ENCODE measurements at places on chromosomes 16 and 17.

GRCh38 chr16:4110065-4110464, 6.2 kb downstream of the ADCY9 start:
- no peak for DNase-seq

DNA sequence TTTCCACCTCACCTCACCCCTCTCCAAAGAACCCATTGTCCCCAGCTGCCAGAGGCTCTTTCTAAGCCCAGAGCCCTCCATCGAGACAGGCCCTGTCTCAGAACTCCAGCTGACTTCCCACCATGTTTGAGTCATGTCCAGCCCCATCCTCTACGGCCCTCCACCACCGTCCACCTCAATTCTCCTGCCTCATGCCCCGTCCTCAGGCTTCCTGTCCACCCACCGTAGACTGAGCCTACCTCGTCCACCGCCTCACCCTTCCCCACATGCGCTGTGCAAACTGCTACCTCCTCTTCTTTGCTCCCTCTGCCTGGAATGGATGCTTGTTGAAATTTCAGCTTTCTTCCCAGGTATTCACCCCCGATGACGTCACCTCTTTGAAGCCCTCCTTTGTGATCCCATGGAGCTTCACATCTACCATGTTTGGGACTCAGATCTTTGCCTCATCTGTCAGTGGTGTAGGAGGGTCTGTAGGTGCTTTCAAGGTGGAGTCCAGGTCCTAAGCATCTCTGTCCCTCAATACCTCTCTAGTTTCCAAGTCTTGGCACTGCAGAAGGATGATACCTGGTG, 149.0 kb downstream of the MRM1 start:
- no peak for DNase-seq

DNA sequence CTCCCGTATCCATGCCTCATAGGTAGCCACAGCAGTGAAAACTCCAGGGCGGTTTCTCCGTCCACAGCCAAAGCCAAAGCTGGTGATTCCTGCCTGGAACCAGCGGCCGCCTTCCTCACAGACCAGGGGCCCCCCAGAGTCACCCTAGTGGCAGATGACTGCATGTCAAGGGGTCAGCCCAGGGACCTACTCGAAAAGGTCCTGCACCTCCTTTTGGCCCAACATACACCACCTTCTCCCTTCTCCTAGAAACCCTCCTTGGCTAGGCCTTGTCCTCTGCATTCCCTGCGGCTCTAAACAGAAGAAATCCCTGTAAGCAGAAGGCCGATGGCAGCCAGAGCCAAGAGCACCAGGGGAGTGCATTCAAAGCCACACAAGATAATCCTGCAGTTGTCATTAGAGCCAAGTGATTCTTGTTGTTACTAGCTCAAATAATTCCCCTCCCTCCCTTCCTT, 6.1 kb downstream of the PRSS36 start:
- no peak for DNase-seq

GRCh38 chr16:3461151-3461550, 17.7 kb downstream of the NAA60 start:
- no peak for DNase-seq

DNA sequence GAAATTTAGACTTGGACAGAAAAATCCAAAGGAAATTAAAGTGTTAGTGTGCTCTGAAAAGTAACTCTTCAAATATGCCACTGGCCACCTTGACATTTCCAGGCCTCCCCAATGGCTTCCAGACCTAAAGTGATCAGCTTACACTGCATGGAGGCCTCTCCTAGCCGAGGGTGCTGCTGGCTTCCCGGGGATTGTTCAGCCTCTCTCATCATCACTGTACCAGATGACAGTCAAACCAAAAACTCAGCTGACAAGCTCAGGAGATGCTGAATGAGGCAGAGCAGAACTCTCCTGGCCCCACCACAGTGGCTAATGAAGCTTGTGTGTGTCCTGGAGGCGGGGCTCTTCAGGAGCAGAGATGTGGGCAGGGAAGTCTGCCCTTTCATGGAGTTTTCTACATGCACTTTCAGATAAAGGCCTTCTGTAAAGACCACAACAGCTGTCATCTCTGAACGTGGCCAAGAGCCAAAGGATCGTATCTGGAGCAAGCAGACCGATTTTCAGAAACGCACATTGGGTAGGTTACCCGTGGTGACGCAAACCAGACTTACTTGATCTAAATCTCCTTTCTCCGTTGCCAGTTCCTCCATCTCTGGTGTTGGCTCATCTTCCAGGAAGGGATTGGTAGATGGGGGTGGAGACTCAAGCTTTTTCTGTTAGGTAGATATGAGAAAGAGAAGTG, 113.3 kb downstream of the VPS53 start:
- no peak for DNase-seq

- peak; percentile 23 for DNase-seq
Measured at GRCh38 chr17:32152130-32152529, 9.8 kb downstream of the RHOT1 start.

DNA sequence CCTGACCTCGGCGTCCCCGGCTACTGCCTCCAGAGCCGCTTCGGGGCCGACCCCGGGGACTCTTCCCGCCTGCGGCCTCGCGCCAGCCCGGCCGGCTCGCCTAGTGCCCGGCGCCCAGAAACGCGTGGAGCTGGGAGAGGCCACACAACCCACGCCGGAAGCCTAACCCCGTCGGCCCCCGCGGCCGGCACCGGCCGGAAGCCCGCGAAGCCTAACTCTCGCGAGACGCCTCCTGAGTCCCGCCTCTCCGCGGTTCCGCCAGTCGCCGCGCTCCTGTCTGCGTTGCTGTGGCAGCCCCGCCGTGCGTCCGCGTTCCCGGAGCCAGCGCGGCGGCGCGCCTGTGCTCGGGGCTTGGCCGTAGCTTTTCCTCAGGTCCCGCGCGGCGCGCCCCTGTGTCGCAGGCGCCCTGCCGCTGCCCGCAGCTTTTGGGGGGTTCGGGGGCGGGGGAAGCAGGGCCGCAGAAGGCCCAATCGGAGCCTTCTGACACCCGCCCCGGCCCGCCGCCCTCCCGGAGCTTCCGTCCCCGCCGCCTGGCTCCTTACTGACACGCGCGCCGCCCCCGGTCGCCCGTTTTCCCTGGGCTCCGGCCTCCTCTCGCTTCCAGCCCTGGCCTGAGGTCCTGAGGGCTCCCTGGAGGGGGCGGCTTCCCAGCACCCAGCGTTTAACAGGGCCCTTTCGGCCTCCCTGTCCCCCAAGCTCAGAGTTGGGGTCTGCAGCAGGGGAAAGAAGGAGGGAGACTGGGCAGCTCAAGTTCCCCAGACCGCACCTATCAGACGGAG, 21.7 kb downstream of the NPTX1 start:
- peak; percentile 94 for DNase-seq

DNA sequence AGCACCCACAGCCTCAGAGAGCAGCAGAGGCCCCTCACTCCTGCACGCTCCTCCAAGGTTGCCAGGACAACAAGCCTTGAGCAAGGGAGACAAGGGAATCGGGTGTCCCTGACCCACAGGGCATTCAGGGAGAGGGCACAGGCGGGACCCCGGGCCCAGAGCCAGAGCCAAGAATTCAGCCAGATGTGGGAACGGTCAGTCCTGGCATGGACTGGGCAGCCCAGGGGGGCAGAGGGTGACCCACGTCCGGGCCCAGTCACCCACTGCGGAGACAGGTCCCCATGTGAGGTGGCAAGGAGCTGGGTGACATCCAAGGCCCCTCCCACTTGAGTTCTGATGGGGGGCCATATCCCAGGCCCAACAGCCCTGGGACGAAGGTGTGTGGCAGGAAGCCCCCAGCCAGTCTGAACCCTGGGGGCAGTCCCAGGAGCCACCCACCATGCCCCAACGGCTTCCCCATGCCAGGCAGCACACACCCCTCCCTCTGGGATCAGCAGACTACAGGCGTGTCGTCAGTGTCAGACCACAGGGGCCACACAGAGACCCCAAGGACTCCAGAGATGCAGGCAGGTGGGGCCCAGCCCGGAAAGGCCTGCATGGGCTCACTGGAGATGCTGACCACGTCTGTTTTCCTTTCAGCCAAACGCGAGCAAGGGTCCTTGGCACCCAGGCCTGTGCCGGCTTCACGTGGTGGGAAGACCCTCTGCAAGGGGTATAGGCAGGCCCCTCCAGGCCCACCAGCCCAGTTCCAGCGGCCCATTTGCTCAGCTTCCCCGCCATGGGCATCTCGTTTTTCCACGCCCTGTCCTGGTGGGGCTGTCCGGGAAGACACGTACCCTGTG, 23.0 kb downstream of the USP6 start:
- no peak for DNase-seq

GRCh38 chr17:20084621-20085282, 75.6 kb downstream of the SPECC1 start:
- DNase-seq, result no peak

- no peak for DNase-seq
Measured at GRCh38 chr17:10072556-10073425, 125.6 kb downstream of the GAS7 start.

DNA sequence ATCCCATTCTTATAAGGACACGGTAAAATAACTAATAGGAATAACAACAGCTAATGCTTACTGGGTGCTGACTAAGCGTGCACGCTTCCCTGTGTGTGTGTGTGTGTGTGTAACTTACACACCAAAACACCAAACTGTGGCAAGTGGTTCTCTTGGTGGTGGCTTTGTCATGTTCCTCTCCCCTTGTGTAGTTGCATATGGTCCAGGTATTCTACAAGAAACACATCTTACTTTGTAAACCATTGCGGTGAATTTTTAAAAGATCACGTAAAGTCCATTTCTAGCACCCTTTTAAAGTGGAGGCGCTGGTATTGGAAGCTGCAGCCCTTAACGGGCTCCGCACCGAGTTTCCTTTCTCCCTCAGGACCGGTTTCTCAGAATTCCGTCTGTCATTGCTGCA, 221.0 kb upstream of the FOXF1 start:
- no peak for DNase-seq

DNA sequence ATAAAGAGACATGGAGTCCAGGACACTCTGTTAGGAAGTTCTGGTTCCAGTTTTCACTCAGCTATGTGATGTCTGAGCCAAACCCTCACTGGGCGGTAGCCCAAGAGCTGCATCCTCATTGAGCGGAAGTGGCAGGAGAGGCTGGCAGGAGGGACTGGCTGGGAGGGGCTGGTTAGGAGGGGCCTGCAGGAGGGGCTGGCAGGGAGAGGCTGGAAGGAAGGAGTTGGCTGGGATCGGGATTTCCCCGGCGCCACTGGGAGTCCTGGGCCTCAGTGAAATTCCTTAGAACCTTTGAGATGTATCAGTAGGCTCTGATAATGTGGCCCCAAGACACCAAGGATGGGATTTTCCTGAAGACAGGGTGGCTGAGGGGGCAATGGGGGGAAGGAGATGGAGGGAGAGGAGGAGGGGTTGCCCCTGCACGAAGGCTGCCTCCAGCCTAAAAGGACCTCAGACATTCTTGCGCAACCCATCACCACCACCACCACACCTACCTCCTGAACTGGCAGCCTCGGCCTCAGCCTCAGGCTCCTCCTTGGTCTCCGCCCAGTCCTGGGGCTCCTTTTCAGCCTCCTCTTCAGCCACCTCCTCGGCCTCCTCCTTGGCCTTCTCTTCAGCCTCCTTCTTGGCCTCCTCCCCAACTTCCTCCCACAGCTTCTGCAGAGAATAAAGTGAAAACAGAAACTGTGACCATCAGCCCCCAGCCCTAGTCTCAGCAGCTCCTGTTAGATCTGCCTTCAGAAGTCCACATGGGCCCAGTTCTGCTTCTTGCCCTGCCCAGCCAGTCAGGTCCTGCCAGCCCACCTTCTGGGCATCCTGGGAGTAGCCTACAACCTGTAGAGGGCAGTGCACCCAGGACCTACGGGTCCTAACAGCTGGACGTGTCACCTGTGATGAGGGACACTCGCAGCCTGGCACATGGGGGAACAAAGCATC, 31.7 kb downstream of the CNGB1 start:
- DNase-seq, result peak; percentile 50

GRCh38 chr16:66007717-66008116, 358.8 kb upstream of the CDH5 start:
- no peak for DNase-seq

GRCh38 chr17:40279402-40279801, 8.3 kb upstream of the CDC6 start:
- DNase-seq, result no peak

DNA sequence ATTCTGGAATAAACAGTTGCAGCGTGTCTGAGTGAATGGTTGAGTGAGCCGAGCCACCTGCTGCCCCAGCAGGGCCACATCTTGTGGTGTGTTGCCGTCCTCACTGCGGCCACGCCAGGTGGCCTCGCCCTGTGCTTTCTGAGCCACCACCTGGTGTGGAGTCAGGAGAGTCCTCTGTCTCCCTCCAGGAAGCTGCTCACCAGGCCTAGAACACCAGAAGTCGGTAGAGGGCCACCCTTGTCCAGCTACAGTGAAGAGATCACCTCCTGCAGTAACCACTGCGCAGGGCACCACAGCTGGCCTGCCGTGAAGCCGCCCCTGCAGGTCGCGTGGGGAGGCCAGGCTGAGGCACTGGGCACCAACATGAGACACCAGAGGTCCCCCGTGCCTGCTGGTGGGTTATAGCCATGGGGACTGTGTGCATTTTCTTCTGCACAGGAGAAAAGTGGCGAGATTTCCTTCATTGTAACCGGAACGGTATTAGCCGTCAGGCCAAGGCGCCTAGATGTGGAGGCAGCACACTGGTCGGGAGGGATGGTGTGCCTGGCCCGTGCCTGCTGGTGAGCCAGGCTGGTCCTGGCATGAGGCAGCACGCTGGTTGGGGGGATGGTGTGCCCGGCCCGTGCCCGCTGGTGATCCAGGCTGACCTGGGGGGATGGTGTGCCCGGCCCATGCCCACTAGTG, 28.9 kb upstream of the FOXK2 start:
- no peak for DNase-seq

DNA sequence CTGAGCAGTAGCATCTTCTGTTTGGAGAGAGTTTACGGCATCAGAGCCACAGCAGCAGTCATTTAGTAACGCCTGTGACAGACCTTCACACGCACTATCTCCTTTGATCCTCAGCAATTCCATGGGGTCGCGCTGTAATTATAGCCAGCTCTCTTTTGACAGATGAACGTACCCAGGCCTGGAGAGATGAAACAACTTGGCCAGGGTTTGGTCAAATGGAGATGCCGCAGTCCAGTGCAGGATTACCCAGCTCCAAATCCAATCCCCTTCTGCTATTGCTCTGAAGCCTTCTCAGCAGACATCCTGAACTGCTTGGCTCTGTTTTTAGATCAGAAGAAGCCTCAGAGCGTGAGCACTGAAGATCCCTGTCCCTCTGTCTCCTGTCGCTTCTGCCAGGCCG, 83.9 kb downstream of the SOX9 start:
- no peak for DNase-seq

- peak; percentile 19 for DNase-seq
Measured at GRCh38 chr17:67531291-67531690, 154.2 kb downstream of the PITPNC1 start.

- DNase-seq, result no peak
Measured at GRCh38 chr17:46841561-46842379, 9.6 kb upstream of the WNT9B start.

DNA sequence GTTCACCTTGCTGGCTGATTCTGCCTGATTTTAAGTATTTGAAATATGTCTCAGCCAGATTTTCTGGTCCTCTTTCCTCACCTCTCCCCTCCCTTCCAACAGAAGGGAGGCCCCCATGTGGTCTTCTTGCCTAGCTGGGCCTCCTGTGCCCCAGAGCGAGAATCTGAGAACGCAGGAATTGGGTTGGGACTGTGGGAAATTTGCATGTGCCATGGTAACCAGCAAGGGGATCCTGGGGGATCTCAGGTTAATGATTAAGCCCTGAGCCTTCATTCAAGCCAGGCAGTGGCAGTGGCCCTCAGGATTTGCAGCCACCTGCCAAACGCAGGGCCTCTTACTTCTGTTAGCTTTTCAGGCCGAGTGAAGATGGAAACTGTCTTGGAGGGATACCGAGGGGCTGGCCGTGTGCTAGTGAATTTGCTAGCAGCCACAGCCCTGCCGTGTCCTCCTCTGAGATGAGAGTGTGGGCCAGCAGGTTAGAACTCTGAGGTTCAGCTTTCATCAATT, 40.2 kb downstream of the KSR1 start:
- no peak for DNase-seq
